CMK (cell line): ENCODE measurements at places on chromosomes 16 and 17.

DNA sequence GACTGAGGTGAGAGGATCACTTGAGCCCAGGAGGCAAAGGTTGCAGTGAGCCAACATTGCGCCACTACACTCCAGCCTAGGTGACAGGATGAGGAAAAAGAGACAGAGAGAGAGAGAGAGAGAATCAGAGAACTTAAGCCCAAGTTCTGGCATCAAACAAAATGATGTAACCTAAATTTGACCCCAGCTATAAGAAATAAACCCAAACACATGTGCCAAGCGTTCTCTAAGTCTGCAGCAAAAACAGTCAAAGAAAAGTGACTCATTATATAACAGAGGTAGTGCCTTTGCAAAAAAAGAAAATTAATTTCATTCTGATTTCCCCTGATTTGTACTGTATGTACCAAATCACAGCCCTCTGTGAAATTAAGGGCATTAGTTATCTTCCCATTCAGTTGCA is 89.5 kb downstream of the CDH11 start:
- DNase-seq = no peak

DNA sequence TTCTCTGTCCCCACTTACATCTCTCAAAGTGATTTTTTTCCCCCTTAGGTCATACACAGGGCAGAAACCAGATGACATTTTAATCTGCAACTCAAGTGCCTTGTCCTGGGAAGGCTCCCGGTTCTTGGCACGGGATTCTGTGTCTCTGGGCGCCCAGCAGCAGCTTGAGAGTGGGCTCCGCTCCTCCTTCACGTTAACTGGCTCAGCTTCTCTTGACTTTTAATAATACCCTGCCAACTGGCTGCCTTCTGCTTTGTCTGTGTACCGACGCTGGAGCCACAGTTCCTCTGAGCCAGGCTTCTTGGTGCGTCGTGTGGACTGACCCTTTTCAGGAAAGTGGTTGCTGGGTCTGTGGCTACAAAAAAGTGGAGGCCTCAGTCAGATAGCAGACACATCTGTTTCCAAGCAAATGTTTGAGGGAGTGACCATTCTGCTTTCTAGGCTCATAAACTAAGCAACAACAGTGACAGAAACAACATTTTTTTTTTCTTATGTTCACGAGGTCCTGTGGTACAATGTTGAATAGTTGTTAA is 64.9 kb downstream of the IRF8 start:
- no peak for DNase-seq

DNA sequence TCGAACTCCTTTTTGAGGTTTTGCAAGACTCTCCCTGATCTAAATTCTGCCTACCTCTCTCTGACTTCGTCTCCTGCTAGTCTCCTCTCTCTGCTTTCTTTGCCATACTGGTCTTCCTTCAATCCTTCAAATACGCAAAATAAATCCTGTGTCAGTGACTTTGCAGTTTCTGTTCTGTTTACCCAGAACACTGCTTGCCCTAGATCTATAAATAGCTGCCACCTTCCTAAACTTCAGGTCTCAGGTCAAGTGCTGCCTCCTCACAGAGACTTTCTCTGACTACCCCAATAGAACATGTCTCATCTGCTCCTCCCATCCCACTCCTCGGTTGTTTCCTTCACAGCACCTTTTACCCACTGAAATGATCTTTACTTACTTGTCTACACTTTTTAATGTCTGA is 78.9 kb downstream of the TRIM37 start:
- no peak for DNase-seq

GRCh38 chr16:81279392-81279791 is 35.4 kb upstream of the GAN start:
- DNase-seq = no peak

DNA sequence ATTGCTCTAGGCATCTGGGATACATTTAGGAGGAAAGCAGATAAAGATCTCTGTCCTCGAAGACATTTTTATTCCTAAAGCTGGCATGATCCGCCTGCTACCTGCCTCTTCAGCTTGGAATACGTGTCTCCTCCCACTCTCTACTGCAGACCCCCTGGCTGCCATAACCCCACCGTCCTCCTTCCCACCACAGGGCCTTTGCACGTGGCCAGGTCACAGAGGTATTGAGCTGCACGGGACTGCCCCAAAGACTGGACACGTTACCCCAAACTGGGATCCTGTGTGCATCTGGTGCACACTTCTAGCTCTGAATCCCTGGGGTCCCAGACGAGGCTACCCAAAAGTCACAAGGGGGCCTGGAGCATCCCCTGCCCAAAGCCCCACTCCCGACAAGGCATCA is 351.2 kb upstream of the EEF2KMT start:
- no peak for DNase-seq

GRCh38 chr16:27800817-27801216 is 250.9 kb downstream of the KATNIP start:
- no peak for DNase-seq

DNA sequence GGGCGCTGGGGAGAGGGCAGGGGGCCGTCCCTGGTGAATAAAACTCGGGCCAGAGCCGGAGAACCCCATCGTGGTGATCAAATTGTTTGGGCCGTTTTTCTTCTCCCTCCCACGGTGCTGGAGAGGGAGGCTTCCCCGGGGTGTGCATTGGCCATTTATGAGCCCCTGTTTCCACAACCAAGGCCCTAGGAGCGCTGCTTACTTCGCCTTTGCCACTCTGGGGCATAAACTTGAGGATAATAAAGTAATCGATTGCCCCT is 544 bp downstream of the CCP110 start:
- DNase-seq = no peak

DNA sequence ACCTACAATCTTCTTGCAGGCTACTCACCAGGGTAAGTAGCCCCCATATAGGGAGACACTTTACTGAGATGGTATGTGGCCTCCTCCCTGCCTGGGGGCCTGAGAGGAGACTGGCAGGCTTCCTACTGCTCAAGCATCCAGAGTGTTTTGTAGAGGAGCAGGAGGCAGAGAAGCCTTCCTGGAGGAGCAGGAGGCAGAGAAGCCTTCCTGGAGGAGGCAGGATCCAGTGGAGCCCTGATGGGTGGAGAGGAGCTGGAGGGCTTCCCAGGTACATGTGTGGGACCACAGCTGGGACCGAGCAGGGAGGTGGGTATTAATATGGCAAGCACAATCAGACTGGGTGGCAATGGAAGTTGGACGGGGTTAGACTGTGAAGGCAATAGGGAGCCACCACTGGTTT is 2.1 kb upstream of the ADGRG5 start:
- DNase-seq = no peak

GRCh38 chr17:83032781-83033180 is 46.6 kb upstream of the METRNL start:
- no peak for DNase-seq

DNA sequence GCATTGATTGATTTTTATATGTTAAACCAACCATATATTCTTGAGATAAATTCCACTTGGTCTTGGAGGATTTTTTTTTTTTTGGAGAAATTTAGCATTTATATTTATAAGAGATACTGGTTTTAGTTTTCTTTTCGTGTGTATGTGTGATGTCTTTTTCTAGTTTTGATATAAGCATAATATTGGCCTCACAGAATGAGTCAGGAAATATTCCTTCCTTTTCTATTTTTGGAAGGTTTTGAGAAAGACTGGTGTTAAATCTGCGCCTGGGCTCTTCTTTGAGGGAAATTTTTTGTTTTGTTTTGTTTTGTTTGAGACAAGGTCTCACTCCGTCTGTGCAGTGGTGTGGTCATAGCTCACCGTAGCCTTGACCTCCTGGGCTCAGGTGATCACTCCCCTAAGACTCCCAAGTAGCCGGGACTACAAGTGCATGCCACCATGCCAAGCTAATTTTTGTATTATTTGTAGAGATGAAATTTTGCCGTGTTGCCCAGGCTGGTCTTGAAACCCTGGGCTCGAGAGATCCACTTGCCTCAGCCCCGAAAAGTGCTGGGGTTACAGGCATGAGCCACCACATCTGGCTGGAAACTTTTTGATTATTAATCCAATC is 28.8 kb upstream of the CCL22 start:
- no peak for DNase-seq

DNA sequence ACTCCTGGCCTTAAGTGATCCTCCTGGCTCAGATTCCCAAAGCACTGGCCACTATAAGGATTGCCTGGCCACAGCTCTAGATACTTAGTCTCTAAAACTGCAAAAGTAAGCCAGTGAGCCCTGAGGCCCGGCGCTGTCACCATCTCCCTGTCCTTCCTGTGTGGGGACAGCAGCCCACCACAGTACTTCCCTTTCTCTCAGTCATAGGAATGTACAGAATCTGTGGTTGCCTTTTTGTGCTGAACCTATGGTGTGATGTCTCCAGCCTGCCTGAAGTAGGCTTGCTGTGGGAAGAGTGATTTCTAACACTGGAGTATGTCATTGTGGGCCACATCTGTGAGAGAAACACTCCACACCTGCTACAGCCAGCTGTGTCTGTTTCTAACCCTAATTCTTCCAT is 24.7 kb downstream of the NTAN1 start:
- peak; percentile 71 for DNase-seq

GRCh38 chr16:52497067-52497816 is 49.7 kb downstream of the TOX3 start:
- no peak for DNase-seq

DNA sequence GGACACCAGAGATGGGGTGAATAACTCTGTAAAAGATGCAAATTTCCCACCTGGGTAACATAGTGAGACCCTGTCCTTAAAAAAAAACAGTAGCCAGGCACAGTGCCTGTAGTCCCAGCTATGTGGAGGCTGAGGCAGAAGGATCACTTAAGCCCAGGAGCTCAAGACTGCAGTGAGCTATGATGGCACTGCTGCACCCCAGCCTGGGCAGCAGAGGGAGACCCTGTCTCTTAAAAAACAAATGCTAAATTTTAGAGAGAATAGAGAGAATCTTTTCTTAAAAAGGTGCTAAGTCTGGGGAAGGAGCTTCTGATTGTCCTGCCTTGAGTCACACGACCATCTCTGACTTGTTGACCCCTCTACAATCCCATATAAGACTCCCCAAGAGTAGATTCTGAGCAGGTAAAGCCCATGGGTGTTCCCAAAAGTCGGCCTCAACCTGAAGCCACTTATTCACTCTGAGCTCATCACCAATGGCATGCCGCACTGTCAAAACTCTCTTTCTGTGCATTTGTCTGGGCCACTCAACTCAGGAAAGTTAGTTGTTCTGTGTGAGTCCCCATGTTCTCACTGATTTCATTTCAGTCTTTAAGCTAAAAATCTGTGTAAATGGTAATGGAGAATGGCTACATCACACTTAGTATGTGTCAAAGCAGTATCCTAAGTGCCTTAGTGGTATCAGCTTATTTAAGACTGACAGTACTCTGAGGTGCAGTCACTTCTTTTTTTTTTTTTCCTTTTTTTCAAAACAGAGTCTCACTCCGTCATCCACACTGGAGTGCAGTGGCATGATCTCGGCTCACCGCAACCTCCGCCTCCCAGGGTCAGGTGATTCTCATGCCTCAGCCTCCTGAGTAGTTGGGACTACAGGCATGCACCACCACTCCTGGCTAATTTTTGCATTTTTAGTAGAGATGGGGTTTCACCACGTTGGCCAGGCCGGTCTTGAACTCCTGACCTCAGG is 41.6 kb downstream of the PRKCB start:
- no peak for DNase-seq

- DNase-seq = no peak
Observed at GRCh38 chr16:67563708-67564468, 1.6 kb downstream of the CTCF start.

DNA sequence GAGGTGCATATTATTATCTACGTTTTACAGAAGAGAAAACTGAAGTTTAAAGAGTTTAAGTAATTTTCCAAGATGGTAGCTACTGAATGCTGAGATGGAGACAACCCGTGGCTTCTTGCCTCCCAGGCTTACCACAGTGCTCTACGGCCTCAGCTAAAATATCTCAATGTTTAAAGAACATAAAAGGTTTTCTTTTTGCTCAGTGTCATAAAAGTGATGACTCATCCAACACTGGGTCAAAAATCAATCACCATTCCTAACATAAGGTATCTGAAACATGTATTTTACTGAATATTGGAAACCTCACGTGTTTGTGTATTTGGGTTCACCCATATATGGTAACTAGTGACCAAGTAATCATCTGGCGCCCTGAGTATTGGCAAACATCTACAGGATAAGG is 18.4 kb downstream of the ABCA9 start:
- DNase-seq = no peak

GRCh38 chr17:61431594-61432311 is 20.5 kb upstream of the TBX4 start:
- no peak for DNase-seq

DNA sequence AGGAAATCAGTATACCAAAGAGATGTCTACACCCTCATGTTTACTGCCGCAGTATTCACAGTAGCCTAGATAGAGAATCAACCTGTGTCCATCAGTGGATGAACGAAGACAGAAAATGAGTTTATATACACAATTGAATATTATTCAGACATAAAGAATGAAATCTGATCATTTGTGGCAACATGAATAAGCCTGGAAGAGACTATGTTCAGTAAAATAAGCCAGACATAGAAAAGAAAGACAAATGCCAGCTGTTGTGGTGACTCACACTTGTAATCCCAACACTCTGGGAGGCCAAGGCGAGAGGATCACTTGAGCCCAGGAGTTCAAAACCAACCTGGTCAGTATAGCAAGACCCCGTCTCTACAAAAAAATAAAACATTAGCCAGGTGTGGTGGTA is 16.1 kb downstream of the NUDT16L1 start:
- DNase-seq = no peak

GRCh38 chr16:81040842-81041241 is 5.2 kb downstream of the ATMIN start:
- DNase-seq = no peak

DNA sequence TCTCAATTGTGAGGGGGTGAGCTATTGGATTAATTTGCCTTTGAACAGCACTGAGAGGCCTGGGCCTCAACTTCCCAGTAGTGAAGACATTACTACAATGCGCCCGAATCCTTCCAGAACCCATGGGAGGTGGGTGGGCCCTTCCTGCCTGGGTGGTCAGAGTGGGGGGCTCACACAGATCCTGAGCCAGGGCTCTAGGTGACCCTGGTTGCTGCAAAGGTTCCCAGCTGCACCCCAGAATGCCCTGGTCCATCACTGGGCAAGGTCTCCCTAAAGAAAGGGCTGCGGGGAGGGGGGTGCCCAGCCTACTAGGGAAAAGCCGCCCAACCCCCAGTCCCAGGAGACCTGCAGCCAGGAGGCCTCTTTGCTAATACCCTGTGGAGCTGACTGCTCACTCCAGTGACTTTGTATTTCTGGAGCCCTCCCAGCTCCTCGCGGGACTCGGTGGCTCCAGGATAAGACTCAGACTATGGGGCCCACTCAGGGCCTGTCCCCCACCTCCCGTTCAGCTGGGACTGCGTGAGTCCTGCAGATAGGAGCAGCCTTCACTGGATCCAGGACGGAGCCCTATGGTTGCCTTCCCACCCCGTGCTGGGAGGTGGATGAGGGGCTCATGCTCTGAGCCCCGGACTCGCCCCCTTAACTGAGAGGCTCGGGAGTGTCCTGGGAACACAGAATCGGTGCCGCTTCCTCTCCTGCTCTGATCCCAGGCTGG is 40.2 kb downstream of the SLC7A5 start:
- no peak for DNase-seq
